ENCODE measurements at places on chromosomes 7 and 10. TPM values are rescaled to one million over a fixed set of nuclear protein-coding genes. Genes with fewer than 3 reads are reported as not detected.

The NEUROD6 gene
- not detected for total RNA-seq

The KCTD7 gene
- 5.5 TPM for total RNA-seq

The STEAP4 gene
- total RNA-seq = 1.7 TPM

The PIP gene
- total RNA-seq = not detected

The TMEM225B gene
- total RNA-seq = not detected

The RBP3 gene
- not detected for total RNA-seq

The STK31 gene
- 1.6 TPM for total RNA-seq

The ARF5 gene
- 163 TPM for total RNA-seq

The SORCS3 gene
- 0.46 TPM for total RNA-seq

The CPN1 gene
- total RNA-seq = not detected

The FAM237B gene
- total RNA-seq = not detected

The NAT16 gene
- total RNA-seq = not detected

The PLEKHA8 gene
- total RNA-seq = 8.4 TPM

The COL26A1 gene
- total RNA-seq = not detected

The PNLIPRP3 gene
- not detected for total RNA-seq

The STRA8 gene
- not detected for total RNA-seq

The PRRT4 gene
- total RNA-seq = 0.69 TPM

The CAMK2B gene
- total RNA-seq = 1.2 TPM

The CALHM1 gene
- not detected for total RNA-seq

The CLCN1 gene
- 0.55 TPM for total RNA-seq

The ZCWPW1 gene
- 2.2 TPM for total RNA-seq

The CRTAC1 gene
- not detected for total RNA-seq

The PPP1R17 gene
- not detected for total RNA-seq

The SEMA3C gene
- 28.0 TPM for total RNA-seq

The FOXI2 gene
- total RNA-seq = not detected

The FRMD4A gene
- total RNA-seq = 7.1 TPM

The PILRA gene
- 0.92 TPM for total RNA-seq

The OR2A25 gene
- total RNA-seq = not detected

The IRF5 gene
- total RNA-seq = 15.3 TPM

The TCF7L2 gene
- total RNA-seq = 16.1 TPM

The PRLHR gene
- total RNA-seq = not detected

The NRF1 gene
- 13.6 TPM for total RNA-seq

The KCNH2 gene
- total RNA-seq = 1.6 TPM

The ITPRID1 gene
- not detected for total RNA-seq

The FASTK gene
- 163 TPM for total RNA-seq

The FZD8 gene
- total RNA-seq = 275 TPM

The ZNF804B gene
- total RNA-seq = not detected

The EGFR gene
- 64.6 TPM for total RNA-seq

The STAMBPL1 gene
- 19.5 TPM for total RNA-seq

The PHYHIPL gene
- not detected for total RNA-seq

The SPDYE6 gene
- not detected for total RNA-seq

The PLEKHS1 gene
- total RNA-seq = not detected

The TMEM236 gene
- not detected for total RNA-seq

The CBX3 gene
- total RNA-seq = 126 TPM

The ANKRD61 gene
- 0.26 TPM for total RNA-seq

The AS3MT gene
- 1.7 TPM for total RNA-seq

The SRRM3 gene
- total RNA-seq = 3.2 TPM

The SAP25 gene
- 0.52 TPM for total RNA-seq

The OR2A12 gene
- total RNA-seq = not detected

The MACROH2A2 gene
- 103 TPM for total RNA-seq

The EPDR1 gene
- total RNA-seq = 22.7 TPM

The ZNF488 gene
- total RNA-seq = 2.1 TPM

The TEX36 gene
- total RNA-seq = not detected

The GBX1 gene
- total RNA-seq = not detected
